ENCODE measurements at places on chromosomes 5 and 9.
A peak's percentile ranks its signal among the peaks of the same experiment; 100 is the strongest.

DNA sequence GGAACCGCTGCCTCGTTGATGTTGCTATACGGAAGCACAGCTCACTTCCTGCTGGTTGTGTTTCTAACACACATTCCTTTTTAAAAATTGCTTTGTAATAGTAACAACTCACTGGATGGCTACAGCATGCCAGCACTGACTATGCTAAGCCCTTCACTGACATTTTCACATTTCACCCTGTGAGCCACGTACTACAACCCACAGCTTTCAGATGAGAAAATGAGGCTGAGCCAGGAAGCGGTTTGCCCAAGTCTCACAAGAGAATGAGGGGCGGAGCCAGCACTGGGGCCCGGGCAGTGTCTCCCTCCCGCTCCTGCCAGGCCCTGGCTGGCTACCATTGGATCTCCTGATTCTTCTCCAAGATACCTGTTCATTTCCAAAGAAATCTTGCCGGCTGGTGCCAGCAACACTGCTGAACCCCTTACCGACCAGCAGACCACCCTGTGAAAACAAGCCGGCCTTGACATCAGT lies 38.3 kb downstream of the FAM78A start:
- DNase-seq: peak; percentile 83

DNA sequence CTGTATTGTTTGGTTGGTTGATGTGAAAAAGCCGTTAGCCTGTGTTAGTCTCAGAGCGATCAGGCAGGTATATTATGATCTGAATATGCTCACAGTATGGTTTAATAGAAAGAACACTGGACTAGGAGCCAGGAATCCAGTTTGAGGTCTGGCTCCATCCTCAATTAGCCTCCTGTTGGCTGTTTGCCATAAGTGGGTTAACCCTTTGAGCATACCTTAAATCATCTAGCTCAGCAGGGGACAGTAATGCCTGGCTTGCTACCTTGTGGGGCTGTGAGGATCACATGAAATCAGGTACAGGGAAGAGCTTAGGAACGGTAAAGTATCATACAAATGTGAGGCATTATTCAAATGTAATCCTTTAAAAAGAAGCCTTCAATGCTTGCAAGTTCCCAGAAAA lies 104.7 kb downstream of the CMYA5 start:
- no peak for DNase-seq

- no peak for DNase-seq
These were observed 414.1 kb downstream of the ACTL7B start for GRCh38 chr9:108441726-108442125.

GRCh38 chr9:136328622-136329041 lies 1.3 kb downstream of the GPSM1 start:
- no peak for DNase-seq

DNA sequence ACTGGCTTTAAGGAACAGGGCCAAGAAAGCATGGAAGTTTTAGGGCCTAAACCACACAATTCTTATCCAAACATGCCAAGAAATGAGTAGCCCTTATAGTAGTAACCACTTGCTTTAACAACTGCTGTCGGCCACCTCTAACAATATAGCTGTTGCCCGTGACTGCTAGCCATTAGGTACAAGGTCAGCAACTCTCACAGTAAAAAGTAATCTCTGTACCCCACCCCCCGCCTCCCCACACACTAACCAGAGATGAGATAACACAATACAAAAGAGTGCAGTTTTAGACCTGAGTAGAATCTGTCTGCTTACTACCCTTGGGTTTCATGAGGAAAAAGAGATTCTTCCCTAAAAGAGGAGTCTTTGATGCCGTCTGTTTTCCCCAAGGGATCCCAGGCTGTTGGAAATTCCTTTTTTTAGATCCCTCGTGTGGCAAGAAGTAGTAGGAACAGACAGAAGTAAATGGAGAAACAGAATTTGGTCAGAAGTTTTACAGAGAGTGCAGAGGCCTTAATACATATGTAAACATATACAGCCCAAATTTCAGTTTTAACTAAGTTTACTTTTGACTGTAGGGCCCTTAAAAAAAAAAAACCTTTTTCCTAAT lies 94.3 kb downstream of the WDR41 start:
- DNase-seq: no peak

DNA sequence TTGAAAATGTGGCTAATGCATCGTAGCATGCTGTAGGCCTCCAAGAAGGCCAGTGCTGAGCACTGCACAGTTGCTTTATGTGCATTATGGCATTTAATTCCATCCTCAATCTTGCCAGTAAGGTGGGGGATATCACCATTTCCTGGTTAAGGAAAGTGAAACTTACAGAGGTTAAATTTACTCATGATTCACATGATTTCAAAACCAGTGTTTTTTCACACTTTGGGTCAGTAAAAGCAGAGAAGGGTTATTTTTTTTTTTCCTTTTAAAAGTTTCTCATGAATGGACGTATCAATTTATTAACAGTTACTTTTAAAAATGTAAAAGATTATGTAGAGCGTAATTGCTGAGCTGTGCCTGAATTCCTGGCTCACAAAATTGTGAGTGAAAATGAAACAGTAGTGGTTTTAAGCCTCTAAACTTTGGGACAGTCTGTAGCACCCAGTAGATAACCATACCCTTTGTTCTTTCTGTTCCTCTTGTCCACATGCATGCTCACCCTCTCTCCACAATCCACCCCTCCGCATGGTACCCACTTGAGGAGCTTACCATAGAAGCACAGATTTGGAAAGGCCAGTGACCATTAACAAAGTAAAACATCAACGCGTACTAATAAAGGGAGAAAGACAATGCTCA lies 21.2 kb downstream of the MAST4 start:
- DNase-seq: no peak

- no peak for DNase-seq
These were observed 57.3 kb upstream of the ANKRD33B start for GRCh38 chr5:10506535-10506934.

DNA sequence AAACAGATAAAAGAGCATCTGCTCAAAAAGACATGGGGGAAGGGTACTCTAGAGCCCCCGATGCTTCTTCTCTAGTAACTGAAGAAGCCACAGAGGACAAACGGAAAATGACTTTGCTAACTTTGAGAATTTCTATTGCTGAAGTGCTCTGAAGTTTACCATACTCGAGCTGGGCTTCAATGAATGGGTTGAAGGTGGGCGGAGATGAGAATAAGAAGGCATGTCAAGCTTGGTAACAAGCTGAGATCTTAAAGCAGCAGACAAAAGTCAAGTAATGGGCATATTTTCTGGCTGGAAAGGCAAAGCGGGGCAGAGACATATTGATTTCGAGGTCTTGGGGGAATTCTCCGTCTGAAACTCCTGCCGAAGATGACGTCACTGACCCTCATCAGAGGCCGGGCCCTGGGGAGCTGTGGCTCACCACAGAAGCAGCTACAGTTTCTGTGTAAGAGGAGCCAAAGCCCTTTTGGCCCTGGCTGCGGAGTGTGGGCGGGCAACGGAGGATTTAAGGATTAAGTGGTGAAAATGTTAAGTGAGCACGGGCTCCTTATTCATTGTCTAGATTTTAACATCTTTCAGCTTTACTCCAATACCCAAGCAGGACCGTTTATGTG lies 115.8 kb upstream of the SLIT3 start:
- DNase-seq: no peak

DNA sequence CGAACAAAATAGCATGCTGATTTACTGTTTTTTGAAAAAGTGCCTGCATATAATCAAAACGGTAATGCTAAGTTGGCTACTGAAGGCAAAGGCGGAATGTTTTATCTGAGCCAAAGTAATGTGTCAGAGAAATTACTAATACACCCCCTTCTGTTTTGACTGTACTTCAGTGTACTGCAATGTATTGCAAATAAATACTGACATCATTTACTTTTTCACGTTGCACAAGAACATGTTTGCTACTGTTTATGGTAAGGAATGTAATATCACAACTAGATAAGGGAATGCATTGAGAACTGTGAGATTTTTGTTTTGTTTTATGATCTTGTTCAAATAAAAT lies 813 bp upstream of the AGTPBP1 start:
- no peak for DNase-seq

GRCh38 chr5:68823301-68823700 lies 270.5 kb upstream of the SLC30A5 start:
- no peak for DNase-seq

GRCh38 chr5:21723500-21723899 lies 1129.6 kb downstream of the CDH12 start:
- no peak for DNase-seq

GRCh38 chr5:132639706-132640130 lies 18.3 kb upstream of the IL13 start:
- DNase-seq: no peak

All from stimulated activated CD4-positive, alpha-beta T cell treated with anti-CD3 and anti-CD28 coated beads, Interleukin-4, amount 100 ng/mL, for 48 hours (primary cell).